Osteoblast (primary cell): ENCODE measurements at places on chromosomes 16 and 17. TPM values are rescaled to one million over a fixed set of nuclear protein-coding genes. Genes with fewer than 3 reads are reported as not detected.

The MPP2 gene
- total RNA-seq: 0.59 and 0.72 TPM in 2 replicates

The ALOXE3 gene
- total RNA-seq: not detected in 2 replicates

The PLEKHH3 gene
- total RNA-seq: 14.7 and 19.9 TPM in 2 replicates

The XYLT1 gene
- 43.4 and 46.6 TPM in 2 replicates for total RNA-seq

The EPX gene
- not detected in 2 replicates for total RNA-seq

The WSB1 gene
- total RNA-seq: 158 and 177 TPM in 2 replicates

The CAPNS2 gene
- 1.1 and 2.1 TPM in 2 replicates for total RNA-seq

The TTYH2 gene
- 1.2 and 1.4 TPM in 2 replicates for total RNA-seq

DNA sequence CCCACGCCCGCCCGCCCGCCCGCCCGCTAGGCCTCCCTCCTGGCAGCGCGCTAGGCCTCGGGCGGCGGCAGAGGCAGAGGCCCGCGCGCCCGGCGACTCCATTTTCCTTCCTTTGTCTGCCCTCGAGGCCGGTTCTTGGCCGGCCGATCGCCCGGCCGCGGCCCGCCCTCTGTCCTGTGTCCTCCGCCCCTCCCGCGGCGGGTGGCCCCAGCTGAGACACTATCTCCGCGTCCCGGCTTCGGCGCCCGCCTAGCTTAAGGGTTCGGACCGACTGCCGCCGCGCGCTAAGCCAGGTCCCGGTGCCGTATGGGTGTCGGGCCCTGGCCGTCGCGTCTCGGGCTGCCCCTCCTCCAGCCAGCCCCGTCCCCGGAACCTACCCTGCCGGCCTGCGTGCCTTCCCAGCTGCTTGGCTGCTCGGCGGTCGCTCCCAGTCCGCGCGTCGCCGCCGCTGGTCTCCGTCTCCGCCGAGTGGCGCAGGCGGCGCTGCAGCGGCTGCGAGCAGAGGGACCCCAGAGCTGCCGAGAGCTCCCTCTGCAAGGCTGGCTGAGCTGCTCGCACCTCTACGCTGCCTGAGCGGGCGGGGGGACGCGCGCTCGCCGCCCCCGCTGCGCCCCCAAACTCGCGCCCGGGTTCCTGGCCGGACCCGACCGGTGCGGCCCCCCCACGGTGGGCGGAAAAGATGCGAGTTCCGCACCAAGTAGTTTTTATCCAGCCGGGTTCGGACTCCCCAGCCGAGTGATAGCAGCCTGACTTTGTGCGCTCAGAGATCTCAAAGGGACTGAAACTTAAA, 787 bp downstream of the CTCF start:
- peak overlapping the region; percentile 84 for H3K27ac ChIP-seq
- H3K4me3 ChIP-seq: peak overlapping the region; percentile 86
- H3K27me3 ChIP-seq: no peaks in the 10 kb centered on the region
- no peaks in the 10 kb centered on the region for H3K36me3 ChIP-seq
- H3K4me1 ChIP-seq: peaks cover 19% of the 10 kb centered on the region

DNA sequence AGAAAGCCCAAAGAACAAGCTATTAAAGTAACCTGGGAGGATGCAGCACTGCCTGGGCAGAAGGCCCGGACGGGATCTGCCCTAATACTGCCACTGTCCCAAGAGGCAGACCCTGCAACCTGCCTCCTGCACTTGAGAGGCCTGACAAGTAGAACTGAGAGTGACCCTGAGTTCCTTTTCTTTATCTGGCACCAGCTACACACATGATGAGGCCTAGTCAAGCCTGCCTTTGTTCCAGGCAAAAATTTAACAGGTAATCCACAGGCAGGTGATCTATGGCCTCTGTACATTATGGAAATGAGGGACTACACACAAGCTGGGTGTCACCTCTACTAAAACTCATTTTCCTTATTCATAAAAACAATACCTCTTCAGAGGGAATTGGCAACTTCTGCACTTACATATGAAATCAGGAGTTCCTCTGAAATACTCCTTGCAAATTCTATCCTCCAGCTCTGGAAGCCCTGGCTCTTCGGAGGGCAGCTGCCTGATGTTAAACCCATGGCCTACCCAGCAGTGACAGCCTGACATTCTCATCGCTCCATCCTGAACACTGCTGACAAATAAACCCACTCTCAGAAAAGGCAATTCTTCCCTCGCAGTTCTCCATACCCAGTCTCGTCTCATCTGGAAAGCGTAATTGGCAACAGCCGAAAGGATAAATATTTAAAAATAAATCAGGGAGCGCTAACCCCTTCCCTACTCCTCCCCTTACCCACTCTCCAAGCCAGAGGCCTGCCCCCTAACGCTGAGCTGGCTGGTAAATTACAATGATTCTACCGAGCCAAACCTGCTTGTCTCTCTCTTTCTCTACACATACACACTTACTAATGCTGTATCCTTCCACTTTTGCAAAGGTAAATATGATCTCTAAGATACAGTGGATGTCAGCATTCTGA, 2.5 kb upstream of the ZFHX3 start:
- H3K4me1 ChIP-seq: peaks cover 80% of the 10 kb centered on the region
- no peak overlapping the region for H3K4me3 ChIP-seq
- H3K27ac ChIP-seq: peak overlapping the region; percentile 87
- no peaks in the 10 kb centered on the region for H3K36me3 ChIP-seq

- H3K36me3 ChIP-seq: peaks cover 11% of the 10 kb centered on the region
- no peak for DNase-seq
- no peak overlapping the region for H3K4me3 ChIP-seq
- H3K27me3 ChIP-seq: no peaks in the 10 kb centered on the region
Observed at GRCh38 chr17:40813804-40814203, 8.6 kb downstream of the KRT10 start.

GRCh38 chr16:7755347-7755882, 422.8 kb downstream of the RBFOX1 start:
- H3K4me3 ChIP-seq: no peak overlapping the region
- no peak overlapping the region for H3K27ac ChIP-seq
- no peaks in the 10 kb centered on the region for H3K27me3 ChIP-seq
- no peaks in the 10 kb centered on the region for H3K4me1 ChIP-seq
- DNase-seq: no peak

- H3K36me3 ChIP-seq: no peaks in the 10 kb centered on the region
- no peak overlapping the region for H3K4me3 ChIP-seq
- H3K27me3 ChIP-seq: no peaks in the 10 kb centered on the region
- DNase-seq: peak; percentile 81
- H3K4me1 ChIP-seq: peaks cover 7% of the 10 kb centered on the region
Observed at GRCh38 chr16:87271256-87271655, 45.9 kb downstream of the C16orf95 start.

DNA sequence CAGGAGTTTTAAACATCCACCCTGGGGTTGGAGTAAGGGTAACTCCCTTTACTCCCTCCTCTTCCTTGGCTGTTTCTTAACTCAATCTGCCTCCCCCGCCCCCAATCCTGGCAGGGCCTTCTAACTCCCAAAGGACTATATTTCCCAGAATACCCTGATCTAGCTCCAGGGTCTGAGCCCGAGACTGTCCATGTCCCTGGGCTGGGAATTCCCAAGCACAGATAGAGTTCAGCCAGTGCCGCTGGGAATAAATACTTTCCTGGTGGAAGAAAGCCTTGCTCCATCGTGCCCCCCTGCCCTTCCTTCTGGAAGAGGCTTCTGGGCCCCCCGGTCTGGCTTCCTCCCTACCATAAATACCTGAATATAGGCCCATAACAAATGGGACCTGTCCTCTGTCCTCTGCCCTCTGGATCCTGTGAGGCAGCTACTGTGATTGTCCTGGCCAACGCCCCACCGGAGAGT, 10.2 kb downstream of the BAHCC1 start:
- no peaks in the 10 kb centered on the region for H3K27me3 ChIP-seq
- DNase-seq: peak; percentile 97
- H3K27ac ChIP-seq: peak overlapping the region; percentile 23
- H3K36me3 ChIP-seq: no peaks in the 10 kb centered on the region
- peaks cover 53% of the 10 kb centered on the region for H3K4me1 ChIP-seq

DNA sequence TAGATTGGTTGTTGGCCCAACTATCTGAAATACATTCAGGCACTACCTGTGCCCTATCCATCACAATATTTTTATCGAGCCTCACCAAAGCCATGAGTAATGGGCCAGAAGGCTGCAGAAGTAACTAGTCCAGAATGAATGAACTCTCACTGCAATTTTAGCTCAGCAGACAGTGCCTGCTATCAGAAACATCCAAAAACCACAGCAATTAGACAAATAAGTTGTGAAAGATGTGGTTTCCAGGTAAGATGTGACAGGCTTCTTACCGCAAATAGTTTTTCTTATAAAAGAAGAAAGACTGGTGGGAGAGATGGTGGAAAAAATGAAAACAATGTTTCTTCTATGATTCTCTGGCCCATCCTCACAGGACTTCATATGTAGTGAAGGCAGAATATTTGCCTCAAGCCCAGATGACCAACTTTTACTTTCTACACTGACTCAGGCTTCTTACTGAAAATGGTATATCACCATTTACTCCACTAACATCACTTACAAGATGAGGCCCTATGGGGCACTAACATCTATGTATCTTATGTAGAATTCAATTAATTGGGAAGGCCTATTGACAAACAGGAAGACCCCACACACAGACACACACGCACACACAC, 9.8 kb upstream of the RFFL start:
- H3K36me3 ChIP-seq: no peaks in the 10 kb centered on the region
- peaks cover 24% of the 10 kb centered on the region for H3K4me1 ChIP-seq
- H3K27ac ChIP-seq: no peak overlapping the region
- no peak for DNase-seq
- no peaks in the 10 kb centered on the region for H3K27me3 ChIP-seq

DNA sequence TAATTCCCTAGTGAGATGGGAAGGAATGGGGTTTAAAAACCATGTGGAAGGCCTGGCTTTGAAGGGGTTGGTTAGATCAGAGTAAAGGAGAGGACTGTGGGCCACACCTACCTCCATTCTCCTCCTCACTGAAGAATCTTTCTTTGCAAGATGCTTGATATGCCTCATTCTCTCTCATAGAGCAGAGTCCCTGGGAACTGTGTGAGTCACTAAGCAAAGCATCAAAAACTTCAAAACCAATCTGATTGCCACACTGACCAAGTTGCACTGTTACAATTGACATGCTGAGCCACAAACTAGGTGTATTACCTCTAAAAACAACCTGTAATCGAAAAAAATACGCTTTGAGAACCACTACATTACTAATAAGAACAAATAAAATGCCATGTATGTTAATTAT, 2.0 kb downstream of the TUBD1 start:
- peaks cover 21% of the 10 kb centered on the region for H3K4me1 ChIP-seq
- no peak overlapping the region for H3K4me3 ChIP-seq
- H3K27me3 ChIP-seq: no peaks in the 10 kb centered on the region
- H3K27ac ChIP-seq: no peak overlapping the region

DNA sequence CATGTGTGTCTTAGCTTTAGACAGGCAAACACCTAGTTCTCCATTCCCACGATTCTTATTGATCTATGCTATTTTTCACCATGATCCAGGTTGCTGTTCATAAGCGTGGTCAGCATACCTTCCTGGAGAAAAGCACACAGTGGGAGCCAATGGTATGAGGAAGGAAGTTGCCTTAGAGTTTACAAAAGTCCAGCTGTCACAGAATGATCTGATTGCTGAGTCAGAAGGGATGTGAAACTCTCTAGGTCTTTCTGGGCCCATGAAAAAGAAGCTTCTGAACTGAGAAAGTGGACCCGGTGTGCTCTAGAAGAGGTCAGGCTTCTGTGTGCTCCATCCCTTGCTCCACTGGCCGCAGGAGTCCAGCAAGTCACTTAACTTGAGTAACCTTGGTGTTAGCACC, 71.0 kb upstream of the CCL1 start:
- H3K4me3 ChIP-seq: no peak overlapping the region
- H3K36me3 ChIP-seq: no peaks in the 10 kb centered on the region
- no peak for DNase-seq
- no peaks in the 10 kb centered on the region for H3K4me1 ChIP-seq

DNA sequence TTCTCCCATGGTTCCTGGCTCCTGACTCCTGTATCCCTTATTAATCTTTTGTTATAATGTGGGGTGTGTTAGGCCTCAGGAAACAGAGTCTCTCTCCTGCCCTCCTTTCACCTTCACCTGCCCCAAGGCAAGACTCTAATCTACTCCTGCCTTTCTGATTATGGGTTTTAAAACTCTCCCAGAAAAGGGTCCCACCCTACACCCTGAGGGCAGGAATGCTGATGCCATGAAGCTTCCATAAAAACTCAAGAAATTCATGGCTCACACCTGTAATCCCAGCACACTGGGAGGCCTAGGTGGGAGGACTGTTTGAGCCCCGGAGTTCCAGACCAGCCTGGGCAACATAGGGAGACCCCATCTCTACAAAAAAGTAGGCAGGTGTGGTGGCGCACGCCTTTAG, 18.6 kb upstream of the SRCAP start:
- H3K4me1 ChIP-seq: no peaks in the 10 kb centered on the region
- H3K27me3 ChIP-seq: no peaks in the 10 kb centered on the region
- no peak overlapping the region for H3K4me3 ChIP-seq
- H3K27ac ChIP-seq: no peak overlapping the region

DNA sequence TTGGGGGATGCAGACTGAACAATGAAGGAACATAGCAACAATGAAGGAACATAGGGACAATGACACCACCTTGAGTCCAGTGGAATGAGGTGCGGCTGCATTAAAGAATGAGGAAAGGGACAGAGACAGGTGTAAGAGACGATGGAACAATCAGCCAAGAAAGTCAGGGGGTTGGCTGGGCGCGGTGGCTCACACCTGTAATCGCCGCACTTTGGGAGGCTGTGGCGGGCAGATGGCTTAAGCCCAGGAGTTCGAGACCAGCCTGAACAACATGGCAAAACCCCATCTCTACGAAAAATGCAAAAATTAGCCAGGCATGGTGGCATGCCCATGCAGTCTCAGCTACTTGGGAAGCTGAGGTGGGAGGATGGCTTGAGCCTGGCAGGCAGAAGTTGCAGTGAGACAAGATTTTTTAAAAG, 13.6 kb upstream of the CBFB start:
- H3K27ac ChIP-seq: no peak overlapping the region
- no peaks in the 10 kb centered on the region for H3K27me3 ChIP-seq
- H3K36me3 ChIP-seq: no peaks in the 10 kb centered on the region

DNA sequence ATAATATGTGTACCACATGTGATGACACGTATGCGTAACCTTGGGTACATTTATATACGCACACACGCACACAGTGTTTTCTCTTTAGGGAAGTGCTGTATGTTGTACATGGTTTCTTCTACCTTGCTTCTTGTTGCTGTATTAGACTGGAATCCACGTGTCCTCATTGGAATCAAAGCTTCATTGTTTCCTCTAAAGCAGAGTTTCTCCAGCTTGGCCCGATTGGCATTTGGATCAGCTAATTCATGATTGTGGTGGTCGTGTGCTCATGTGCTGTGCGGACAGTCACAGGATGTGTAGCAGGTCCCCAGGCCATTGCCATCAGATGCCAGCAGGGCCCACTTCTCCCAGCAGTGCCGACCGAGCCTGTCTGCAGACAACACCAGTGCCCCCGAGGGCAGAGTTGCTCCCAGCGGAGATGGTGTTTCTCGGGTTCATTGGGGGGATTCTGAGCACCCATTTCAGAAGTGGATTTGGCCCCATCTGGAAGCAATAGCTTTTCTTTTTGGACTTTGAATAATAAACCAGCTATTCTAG, 148.4 kb downstream of the RPTOR start:
- no peak for DNase-seq
- no peaks in the 10 kb centered on the region for H3K36me3 ChIP-seq
- H3K27me3 ChIP-seq: no peaks in the 10 kb centered on the region
- H3K4me3 ChIP-seq: no peak overlapping the region
- H3K27ac ChIP-seq: no peak overlapping the region
- H3K4me1 ChIP-seq: peaks cover 7% of the 10 kb centered on the region
